ENCODE measurements at places on chromosomes 5 and 9.

DNA sequence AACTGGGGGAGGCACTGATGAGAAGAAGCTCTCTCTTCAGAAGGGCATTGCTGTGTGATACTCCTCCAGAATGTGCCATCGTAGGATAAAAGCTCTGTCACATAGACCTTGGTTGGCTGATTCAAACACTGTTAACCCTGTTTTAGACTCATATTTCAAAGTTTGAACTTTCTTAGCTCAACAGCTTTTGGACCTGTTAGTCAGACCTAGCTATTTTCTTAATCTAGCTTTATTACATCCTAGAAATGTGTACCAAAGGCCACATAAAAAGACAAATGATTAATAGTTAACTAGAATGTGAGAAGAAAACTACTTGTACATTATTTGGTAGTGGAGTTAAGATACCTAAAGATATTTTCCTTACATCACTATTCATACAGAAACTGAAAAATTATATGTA, 4.3 kb downstream of the RHOBTB3 start:
- no peak for DNase-seq

DNA sequence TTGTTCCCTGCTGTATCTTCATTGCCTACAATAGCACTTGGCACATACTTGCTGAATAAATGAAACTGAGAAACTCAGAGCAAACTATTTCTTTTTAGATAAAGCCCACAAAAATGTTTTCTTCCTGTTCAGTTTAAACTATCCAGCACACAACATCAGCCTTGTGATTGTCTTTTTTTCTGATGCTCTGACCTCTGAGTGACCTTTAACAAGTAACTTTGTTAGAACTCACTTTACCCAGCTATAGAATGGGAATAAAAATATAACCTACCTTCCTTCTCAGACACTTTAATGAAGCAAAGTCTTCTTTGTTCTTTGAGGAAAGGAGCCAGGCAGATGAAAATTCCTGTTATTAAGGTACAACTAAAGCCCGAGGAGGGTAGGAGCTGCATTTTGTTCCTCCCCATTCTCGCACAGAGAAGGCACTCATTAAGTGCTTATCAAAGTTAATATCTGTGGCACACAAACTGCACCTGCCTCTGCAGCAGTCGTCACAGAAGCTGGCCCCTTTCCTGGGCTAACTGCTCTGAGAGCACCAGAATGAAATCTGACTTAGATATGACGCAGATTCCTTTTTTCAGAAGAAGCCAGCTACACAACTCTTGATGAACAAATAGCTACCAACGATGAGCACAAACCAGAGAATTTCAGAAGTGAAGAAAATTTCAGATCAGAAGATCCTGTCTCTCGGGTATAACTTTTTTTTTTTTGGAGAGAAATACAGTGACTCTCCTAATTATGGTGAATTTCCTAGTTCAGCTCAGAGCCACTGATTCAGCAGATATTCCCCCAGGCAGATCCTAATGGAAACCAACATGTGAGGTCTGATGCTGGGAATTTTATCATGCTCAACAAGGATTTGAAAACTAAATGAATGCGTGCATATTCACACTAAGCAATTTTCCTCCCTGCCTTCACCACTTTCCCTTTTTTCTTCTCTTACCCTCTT, 31.0 kb upstream of the NR3C1 start:
- peak; percentile 52 for DNase-seq

DNA sequence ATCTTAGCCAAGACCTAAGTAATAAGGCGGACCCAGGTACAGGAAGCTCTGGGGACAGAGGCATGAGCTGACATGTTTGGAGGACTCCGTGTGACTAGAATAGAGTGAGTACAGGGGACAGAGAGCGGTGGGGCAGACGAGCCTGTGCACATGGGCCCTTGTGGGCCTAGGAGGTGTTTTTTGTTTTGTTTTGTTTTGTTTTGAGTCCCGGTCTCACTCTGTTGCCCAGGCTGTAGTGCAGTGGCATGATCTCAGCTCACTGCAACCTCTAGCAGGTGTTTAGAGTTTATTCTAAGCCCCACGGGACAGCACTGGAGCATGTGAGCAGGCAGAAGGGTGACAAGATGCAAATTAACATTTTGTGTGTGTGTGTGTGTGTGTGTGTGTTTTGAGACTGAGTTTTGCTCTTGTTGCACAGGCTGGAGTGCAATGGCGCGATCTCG, 3.1 kb upstream of the EEIG1 start:
- DNase-seq, result no peak

- DNase-seq, result no peak
Observed at GRCh38 chr9:74858751-74859414, 28.8 kb downstream of the TRPM6 start.

- no peak for DNase-seq
Observed at GRCh38 chr5:96572864-96573512, 89.2 kb upstream of the CAST start.
